ENCODE measurements at places on chromosomes 2 and 18. TPM values are rescaled to one million over a fixed set of nuclear protein-coding genes. Genes with fewer than 3 reads are reported as not detected.

The VWA3B gene
- 0.01 TPM for polyA plus RNA-seq

The FBXO15 gene
- 0.41 TPM for polyA plus RNA-seq

The ADD2 gene
- polyA plus RNA-seq, result 0.09 TPM

The RBM44 gene
- 0.37 TPM for polyA plus RNA-seq

The CCDC178 gene
- polyA plus RNA-seq, result 0.24 TPM

The SLC4A5 gene
- 0.28 TPM for polyA plus RNA-seq

The CD28 gene
- 0.10 TPM for polyA plus RNA-seq

The NR4A2 gene
- polyA plus RNA-seq, result 1.6 TPM

The CCDC142 gene
- 10.3 TPM for polyA plus RNA-seq

The TPRKB gene
- 47.5 TPM for polyA plus RNA-seq

The VIT gene
- polyA plus RNA-seq, result 4.0 TPM

The NTSR2 gene
- not detected for polyA plus RNA-seq

The MEIS1 gene
- 16.8 TPM for polyA plus RNA-seq

The GPR155 gene
- 1.1 TPM for polyA plus RNA-seq

The OTOS gene
- not detected for polyA plus RNA-seq

The LDLRAD4 gene
- polyA plus RNA-seq, result 0.99 TPM

The SPRED2 gene
- polyA plus RNA-seq, result 7.6 TPM

The NEB gene
- polyA plus RNA-seq, result 0.49 TPM

The SLC14A1 gene
- polyA plus RNA-seq, result 0.44 TPM

The GALNT13 gene
- polyA plus RNA-seq, result not detected

The GPR39 gene
- 0.93 TPM for polyA plus RNA-seq

The ST6GAL2 gene
- 1.1 TPM for polyA plus RNA-seq

The RIT2 gene
- not detected for polyA plus RNA-seq

The IL1R2 gene
- 67.2 TPM for polyA plus RNA-seq

The EFHD1 gene
- 3.9 TPM for polyA plus RNA-seq

The UGT1A8 gene
- polyA plus RNA-seq, result 2.8 TPM

The ELOA2 gene
- not detected for polyA plus RNA-seq

The EFEMP1 gene
- polyA plus RNA-seq, result 5.9 TPM

The ACVR1C gene
- 0.06 TPM for polyA plus RNA-seq

The GNAL gene
- polyA plus RNA-seq, result 1.6 TPM

The IL36RN gene
- polyA plus RNA-seq, result 38.4 TPM

The SERPINB11 gene
- 11.7 TPM for polyA plus RNA-seq

The SLC38A11 gene
- polyA plus RNA-seq, result 0.41 TPM

The PDE1A gene
- 0.94 TPM for polyA plus RNA-seq

The SMYD5 gene
- polyA plus RNA-seq, result 12.6 TPM

The SH3RF3 gene
- polyA plus RNA-seq, result 1.1 TPM

The OTOF gene
- 0.04 TPM for polyA plus RNA-seq

The CNGA3 gene
- polyA plus RNA-seq, result 0.05 TPM

The KLHL41 gene
- 0.31 TPM for polyA plus RNA-seq

The HOXD3 gene
- 0.35 TPM for polyA plus RNA-seq

The NDC80 gene
- 7.3 TPM for polyA plus RNA-seq

The TNS1 gene
- 28.3 TPM for polyA plus RNA-seq

The MAB21L4 gene
- polyA plus RNA-seq, result 254 TPM

The SERPINB4 gene
- 19.3 TPM for polyA plus RNA-seq

The CDK15 gene
- polyA plus RNA-seq, result 0.05 TPM

The G6PC2 gene
- not detected for polyA plus RNA-seq

The SLC40A1 gene
- 5.5 TPM for polyA plus RNA-seq

The FBLN7 gene
- 0.14 TPM for polyA plus RNA-seq

The MRPL44 gene
- polyA plus RNA-seq, result 8.6 TPM

The FAM124B gene
- polyA plus RNA-seq, result 0.33 TPM

The TOGARAM2 gene
- 1.8 TPM for polyA plus RNA-seq

The UCN gene
- polyA plus RNA-seq, result 0.41 TPM

The MC2R gene
- not detected for polyA plus RNA-seq

The STPG4 gene
- polyA plus RNA-seq, result not detected
